Left lung (tissue), 14 donors: ENCODE measurements at places on chromosomes 2 and 18. TPM values are rescaled to one million over a fixed set of nuclear protein-coding genes. Genes with fewer than 3 reads are reported as not detected.

DNA sequence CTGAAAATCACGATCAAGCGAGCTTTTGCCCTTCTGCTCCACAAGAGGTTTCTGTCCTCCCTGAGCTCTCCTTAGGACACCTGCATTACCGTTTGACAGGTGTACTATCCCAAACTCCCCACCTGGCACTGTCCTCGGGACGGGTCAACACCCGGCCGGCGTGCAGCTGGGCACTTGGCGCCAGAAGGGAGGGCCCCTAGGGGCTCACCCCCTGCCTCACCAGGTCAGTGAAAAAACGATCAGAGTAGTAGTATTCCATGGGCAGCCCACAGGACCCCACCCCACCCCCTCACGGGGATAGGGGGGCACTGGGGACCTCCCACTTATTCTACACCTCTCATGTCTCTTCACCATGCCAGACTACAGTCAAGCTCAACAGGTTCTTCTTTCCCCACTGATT is 117.6 kb upstream of the ANKRD30BL start:
- DNase-seq = no peak

Gene ERMN
- 0.06 TPM for polyA plus RNA-seq

Gene AMER3
- not detected for polyA plus RNA-seq

Gene DSC2
- polyA plus RNA-seq = 14.0 TPM

Gene ROCK2
- polyA plus RNA-seq = 58.5 TPM

Gene MFSD6
- polyA plus RNA-seq = 24.8 TPM

Gene MPP4
- 0.20 TPM for polyA plus RNA-seq

- DNase-seq = no peak
Measured at GRCh38 chr18:3830604-3831003, 380.6 kb downstream of the TGIF1 start.

- DNase-seq = no peak
Measured at GRCh38 chr2:181178823-181179412, 198.5 kb downstream of the UBE2E3 start.

Gene PID1
- 19.9 TPM for polyA plus RNA-seq

GRCh38 chr2:231615058-231615671 is 22.5 kb downstream of the TEX44 start:
- DNase-seq = peak; percentile 77
